ENCODE measurements at places on chromosomes 4 and X.

- DNase-seq: no peak
Measured at GRCh38 chr4:78669453-78669852, 106.7 kb upstream of the BMP2K start.

- no peak for DNase-seq
Measured at GRCh38 chr4:182921608-182922007, 4.4 kb upstream of the DCTD start.

DNA sequence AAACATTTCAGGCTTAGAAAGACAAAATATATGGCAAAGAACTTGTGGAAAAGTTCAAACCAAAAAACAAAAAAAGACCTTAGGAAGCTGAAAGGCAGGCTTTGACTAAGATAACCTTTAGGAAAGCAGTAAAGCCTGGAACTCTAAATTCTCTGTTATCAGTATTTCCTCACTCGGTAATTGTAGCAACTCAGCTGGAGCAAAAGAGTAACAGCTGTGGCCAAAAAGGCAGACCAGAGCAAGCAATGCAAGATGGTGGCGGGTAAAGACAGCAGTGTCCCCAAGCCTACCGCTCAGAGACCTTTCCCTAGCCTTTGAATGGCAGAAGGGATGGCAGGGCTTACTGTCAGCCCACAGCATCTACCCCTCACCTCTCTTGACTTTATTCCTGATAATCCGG, 63.1 kb upstream of the KLHL13 start:
- no peak for DNase-seq

- no peak for DNase-seq
Measured at GRCh38 chrX:45329217-45329616, 128.5 kb upstream of the DIPK2B start.

DNA sequence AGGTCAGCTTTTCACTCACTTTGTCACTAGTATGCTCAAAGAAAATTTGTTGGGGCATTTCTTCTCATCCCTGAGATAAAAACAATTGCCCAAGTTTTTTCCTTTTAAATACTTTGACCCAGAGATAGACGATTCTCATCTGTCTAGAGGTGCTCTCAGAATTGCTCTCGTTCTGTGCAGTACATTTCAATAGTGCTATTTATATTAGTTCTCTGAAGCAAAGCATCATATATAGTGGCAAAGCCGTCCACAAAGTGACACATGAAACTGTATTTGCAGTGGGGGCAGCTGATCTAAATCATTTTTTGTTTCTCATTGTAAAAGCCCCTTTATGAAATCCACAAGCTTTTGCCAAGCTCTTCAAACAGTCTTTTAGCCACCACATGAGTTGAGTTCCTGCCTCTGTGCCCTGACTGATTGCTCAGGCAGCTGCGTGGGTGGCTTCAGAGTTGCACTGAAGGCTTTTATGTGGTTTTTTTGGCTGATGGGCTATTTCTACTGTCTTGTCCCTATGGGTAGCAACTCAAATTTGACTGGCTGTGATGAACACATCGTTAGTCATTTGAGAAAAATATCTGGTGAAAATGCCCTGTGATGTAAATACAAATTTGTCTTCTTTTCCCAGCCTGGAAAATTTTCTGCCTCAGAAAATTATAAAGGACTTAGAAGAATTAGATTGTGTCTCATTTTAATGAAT, 119.1 kb upstream of the OTUD4 start:
- DNase-seq: no peak

GRCh38 chr4:158129694-158130093, 43.1 kb downstream of the GASK1B start:
- DNase-seq: no peak

DNA sequence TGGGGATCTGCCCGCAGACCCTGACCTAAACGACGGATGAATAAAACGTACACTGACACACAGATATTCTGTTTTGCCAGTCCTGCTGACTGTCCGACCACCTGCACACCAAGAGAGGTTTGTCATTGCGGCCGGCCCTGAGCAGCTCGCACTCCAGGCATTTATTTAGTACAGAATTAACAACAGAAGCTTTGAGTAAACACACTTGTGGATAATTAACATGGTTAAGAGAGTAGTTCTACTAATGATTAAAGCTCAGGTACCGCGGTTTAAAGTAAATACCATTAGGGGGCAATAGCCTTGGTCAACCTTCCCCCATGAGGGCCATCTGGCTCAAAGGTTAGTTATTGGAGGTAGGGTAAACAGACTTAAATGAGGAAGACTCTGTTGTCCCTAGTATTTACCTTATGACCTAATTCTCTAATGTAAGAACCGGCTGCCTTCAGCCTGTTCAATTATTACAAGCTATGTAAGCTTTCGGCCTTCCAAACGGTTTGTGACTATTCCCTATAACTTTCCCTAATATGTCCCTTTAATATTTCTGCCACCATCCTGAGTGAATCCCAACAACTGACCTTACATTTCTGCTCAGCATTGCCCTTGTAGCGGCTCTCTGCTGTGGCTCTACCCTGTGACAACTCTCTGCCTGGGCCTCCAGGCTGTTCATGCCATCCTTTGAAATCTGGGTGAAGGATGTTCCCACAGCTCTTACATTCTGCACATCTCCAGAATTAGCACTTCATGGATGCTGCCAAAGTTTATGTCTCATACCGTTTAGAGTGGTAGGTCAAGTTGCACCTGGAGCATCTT, 46.9 kb upstream of the SYTL5 start:
- DNase-seq: no peak

DNA sequence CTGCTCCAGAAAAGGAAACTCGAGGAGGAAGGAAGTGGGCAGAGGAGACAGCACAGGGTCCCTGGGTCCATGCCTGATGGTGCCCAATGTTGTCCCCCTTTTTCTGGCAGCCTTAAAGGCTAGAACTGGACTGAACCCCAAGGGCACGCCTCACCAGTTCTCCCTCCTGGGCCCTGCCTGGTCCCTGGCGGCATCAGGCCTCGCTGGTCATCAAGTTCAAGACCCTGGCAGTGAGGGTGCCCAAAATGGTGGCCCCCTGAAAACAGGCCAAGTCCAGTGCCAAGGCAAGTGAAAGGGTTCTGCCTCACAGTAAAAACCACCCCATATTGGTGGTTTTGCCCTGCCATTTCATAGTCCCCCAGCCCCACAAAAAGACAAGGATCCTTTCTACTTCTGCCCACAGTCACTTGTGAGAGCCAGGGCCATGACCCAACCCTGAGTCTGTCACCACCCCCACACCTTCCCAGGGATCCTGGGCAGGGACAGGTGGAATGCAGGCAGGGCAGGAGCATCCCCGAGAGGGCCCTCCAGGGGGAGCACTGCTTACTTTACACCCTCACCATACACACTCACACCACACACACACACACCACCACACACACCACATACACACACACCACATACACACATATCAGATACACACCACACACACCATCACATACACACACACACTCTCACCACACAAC, 107.6 kb downstream of the DCTD start:
- DNase-seq: no peak

DNA sequence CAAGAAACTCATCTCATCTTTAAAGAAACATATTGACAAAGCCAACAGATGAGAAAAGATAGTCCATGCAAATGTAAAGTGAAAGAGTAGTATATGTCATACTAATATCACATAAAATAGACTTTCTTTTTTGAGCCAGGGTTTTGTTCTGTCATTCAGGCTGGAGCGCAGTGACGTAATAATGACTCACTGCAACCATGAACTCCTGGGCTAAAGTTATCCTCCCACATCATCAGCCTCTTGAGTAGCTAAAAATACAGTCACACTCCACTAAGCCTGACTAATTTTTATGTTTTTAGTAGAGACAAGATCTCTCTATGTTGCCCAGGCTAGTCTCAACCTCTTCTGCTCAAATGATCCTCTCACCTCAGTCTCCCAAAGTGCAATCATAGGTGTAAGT, 51.8 kb upstream of the TRAM1L1 start:
- DNase-seq: no peak

GRCh38 chr4:154779362-154779947, 1.6 kb upstream of the RBM46 start:
- DNase-seq: no peak

GRCh38 chr4:150826306-150826705, 188.8 kb downstream of the LRBA start:
- DNase-seq: no peak

DNA sequence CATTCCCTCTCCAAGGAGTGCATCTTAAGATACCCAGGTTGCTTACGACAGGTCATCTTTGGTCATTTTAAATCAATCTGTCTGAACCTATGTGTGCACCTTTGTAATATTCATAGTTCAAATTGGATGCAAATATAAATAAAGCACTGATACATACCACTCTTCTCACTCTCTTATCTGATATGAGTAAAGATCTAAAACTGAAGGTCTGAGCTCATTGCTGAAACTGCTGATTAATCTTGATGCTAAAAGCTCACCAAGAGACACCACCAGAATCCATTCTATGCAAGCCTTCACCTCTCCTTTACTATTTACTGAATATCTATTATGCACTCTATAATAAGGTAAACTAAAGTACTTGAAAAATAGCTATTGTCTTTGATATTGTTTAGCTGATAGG, 16.6 kb downstream of the HSD17B13 start:
- DNase-seq: no peak

- DNase-seq: no peak
Measured at GRCh38 chr4:51918251-51918650, 75.3 kb downstream of the DCUN1D4 start.

DNA sequence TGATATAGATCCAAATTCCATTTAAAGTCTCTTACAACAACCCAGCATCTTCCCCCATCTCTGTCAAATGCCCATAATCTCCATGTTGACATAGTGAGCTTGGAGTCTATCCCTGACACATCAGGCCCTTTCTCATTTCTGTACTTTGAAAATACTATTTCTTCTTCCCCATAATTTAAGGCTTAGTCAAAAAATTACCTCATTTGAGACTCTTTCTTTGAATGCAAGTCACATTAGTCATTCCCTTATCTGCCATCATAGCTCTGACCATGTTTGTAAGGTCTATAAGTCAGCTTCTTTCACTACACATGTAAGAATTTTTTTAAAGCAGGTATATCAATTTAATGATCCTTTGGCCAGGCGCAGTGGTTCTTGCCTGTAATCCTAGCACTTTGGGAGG, 99.9 kb downstream of the DDX60 start:
- no peak for DNase-seq

DNA sequence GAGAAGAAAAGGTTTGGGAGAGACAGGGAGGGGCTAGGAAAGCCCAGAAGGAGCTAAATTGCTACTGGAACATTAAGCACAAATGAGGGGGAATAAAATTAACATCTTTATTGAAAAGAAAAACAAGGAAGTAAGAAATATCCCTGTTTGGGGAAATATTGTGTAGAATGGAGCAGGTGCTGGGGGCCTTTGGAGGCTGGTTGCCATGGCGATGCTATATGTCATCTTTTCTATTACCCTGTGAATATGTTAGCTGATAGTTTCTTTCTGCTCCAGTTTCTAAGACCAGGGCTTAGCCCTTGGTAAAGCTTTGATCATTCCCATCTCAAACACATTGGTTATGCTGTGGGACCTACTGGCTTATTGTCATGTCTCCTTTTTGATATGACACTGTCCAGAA, 28.7 kb downstream of the TMEM31 start:
- no peak for DNase-seq

- DNase-seq: no peak
Measured at GRCh38 chr4:2075987-2076907, 17.1 kb downstream of the NAT8L start.

GRCh38 chr4:1326751-1327525, 20.1 kb upstream of the UVSSA start:
- DNase-seq: no peak

GRCh38 chr4:25059791-25060190, 29.0 kb upstream of the LGI2 start:
- no peak for DNase-seq

DNA sequence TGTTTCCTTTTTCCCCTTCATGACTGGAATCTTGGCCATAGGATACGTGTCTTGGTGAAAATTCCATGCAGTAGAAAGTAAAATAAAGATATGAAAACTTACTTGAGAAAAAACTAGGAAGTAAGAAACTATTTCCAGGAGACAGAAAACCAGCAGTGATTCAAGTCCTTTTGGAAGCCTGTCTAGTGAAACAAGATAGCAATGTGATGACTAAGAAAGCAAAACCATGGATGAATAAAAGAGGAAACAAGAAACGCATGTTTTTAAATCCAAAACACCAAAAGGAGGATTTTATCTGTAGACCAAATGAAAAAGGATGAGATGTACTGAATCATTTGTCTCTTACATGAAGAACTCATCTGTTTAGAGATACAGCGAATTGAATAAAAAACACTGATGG, 1430.0 kb downstream of the ARAP2 start:
- no peak for DNase-seq

DNA sequence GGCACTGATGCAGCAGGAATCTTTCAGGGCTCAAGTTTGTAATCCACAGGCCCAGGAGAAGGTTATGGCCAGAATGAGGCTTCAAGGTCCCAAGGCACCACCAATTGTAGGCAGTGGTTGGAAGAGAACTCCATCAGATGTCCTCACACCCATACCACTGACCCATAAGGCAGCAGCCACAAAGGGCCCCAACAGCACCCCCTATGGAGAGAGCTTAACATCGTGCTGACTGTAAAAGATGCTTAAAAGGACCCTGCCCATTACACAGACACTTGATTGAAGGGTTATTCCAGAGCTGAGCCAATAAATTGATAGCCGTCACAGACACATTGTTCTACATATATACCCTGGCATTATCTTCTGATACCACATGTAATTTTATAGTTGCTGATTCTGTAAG, 113.7 kb downstream of the SOWAHB start:
- DNase-seq: no peak

DNA sequence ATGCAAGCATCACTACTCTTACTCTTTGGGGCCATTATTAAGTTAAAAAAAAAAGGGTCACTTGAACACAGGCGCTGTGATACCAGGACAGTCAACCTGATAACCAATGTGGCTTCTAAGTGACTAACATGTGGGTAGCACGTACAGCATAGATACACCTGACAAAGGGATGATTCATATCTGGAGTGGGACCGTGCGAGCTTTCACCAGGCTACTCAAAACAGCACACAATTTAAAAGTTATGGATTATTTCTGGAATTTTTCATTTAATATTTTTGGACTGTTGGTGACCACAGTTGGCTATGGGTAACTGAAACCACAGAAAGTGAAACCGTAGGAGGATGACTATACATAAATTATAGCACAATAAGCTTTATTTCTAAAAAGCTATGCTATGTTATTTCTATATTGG, 113.8 kb upstream of the STIM2 start:
- DNase-seq: no peak

DNA sequence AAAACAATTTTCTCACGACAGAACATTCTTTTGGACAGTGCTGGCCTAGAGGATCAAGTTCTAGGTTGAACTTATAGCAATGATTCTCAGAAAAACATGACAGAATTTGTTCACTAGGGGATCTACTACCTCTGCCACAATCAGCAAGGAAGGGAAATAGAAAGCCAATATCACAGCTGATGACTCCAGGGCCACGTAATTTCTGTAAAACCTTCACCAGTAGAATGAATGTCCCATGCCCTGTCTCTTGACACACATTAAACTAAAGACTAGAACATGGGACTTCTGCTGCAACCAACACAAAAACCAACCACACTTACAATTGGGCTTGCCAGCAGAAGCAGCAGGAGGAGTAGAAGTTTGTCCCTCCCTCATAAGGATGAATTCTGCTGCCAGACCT, 86.0 kb upstream of the NPFFR2 start:
- no peak for DNase-seq

GRCh38 chr4:21046141-21046540, 345.9 kb downstream of the PACRGL start:
- DNase-seq: peak; percentile 60

GRCh38 chr4:13535708-13536361, 8.5 kb downstream of the NKX3-2 start:
- no peak for DNase-seq

- DNase-seq: no peak
Measured at GRCh38 chrX:133789829-133790228, 195.6 kb downstream of the GPC3 start.
